IPS DF 6.9 (cell line): ENCODE measurements at places on chromosomes 13 and 19.
A peak's percentile ranks its signal among the peaks of the same experiment; 100 is the strongest.

DNA sequence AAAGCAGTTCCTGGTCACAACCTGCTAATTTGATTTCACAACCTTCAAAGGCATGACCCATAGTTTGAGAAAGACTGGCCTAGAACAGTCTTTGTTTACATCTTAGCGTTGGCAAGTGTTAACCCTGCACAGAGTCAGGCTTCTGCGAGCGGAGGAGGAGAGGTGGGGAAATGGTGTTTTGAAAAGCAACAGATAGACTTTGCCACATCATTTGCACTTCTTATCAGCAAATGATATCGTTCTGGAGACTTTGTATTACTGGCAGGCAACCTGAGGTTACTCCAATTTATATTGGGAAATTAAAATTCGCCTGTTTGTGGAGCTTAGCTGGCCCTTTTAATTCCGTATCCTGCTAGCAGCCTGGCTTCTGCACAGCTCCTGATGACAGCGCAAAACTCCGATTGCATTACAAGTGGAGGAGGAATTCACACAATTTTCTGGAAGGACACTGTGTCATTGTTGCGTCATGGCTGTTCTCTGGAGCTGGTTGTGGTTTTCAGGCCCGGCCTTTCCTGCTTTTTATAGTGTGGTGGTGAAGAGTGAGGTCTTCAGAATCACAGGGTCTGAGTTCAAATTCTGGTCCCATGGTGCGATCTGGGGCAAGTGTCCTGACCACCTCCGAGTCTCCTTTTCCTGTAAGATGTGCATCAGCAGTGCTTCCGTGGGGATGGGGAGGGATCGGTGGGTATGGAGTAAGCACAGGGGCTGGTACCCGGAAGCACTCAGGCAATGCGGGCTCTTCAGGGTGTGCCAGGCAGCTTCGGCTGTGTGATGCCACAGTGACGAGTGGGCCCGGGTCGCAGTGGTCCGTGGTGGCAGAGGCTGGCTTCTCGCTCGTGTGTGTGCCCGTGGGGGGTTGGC lies 49.1 kb upstream of the EHD2 start:
- DNase-seq, result no peak

GRCh38 chr13:105616333-105617075 lies 919.0 kb downstream of the EFNB2 start:
- DNase-seq, result no peak

- no peak for DNase-seq
These were observed 145.7 kb downstream of the MIPEP start for GRCh38 chr13:23743278-23744076.

- DNase-seq, result no peak
These were observed 58.2 kb downstream of the GJA3 start for GRCh38 chr13:20102525-20103180.

- no peak for DNase-seq
These were observed 45.3 kb downstream of the SLAIN1 start for GRCh38 chr13:77742801-77743200.

- DNase-seq, result peak; percentile 67
These were observed at the start of gene ARID3A for GRCh38 chr19:925526-926322. TSS of gene ARID3A (plus strand) at chr19:926035. CDS start at chr19:929529, 3,494 bp downstream.

- no peak for DNase-seq
These were observed 146.5 kb downstream of the PCCA start for GRCh38 chr13:100235311-100235901.

- no peak for DNase-seq
These were observed 5.6 kb upstream of the CD33 start for GRCh38 chr19:51219307-51219706.

DNA sequence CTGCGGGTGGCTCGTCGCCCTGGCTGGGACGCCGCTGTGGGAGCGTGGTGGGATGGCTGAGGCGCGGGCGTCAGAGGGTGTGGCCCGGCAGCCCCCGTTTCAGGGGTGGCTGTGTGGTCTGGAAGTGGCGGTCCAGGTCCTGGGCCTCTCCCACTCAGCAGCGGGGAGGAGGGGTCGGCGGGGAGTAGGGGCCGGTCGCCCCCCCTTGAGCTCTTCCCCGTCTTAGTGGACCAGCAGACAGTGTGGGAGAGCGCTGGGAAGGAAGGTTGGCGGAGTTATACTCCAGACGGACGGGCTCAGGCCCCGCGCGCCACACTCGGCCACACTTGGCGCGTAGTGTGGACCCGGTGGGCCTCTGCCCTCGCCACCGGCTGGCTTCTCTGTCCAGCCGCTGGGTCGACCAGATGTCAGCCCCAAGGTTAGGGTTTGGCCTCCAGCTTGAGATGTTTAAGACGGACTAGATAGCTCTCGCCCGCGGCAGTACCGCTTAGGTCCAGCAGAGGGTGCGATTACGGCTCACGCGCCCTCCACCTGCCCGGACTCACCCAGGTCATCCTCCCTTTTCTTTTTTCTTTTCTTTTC lies 21.7 kb upstream of the ZNF429 start:
- peak; percentile 76 for DNase-seq

DNA sequence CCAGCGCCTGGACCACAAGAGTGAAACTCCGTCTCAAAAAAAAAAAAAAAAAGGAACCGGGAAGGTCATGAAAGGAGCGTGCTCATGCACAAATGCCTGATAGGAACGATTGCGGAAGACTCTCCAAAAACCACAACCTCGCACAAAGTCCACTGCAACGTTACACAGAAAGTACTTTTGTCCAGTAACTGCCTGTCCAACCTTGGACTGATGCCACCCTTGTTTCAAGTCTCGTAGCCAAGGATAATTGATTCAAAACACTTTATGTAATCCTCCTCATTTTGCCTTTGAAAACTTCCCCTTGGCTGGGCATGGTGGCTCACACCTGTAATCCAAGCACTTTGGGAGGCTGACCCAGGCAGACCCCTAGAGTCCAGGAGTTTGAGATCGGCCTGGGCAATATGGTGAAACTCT lies 13.7 kb downstream of the LGALS7 start:
- no peak for DNase-seq

DNA sequence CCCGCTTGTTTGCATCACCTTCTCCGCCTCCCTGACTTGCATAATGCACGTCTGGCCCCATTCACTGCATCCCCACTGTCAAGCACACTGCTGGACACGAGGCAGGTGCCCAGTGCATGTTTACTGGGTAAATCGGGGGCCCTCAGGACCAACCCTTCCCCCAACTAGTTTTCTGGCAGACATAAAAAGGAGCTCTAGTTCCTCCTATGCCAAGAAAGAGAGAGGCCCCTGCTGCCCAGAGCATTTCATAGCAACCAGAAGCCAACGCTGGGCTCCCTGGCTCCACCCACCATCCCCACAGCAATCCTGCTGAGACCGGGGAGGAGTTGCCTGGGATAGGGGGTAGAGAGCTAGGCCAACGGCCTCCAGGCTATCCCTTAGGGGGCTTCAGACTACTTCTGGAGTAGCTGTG lies 23.2 kb downstream of the ANKRD27 start:
- no peak for DNase-seq

- no peak for DNase-seq
These were observed 867 bp downstream of the ZNF546 start for GRCh38 chr19:39997638-39998216.

DNA sequence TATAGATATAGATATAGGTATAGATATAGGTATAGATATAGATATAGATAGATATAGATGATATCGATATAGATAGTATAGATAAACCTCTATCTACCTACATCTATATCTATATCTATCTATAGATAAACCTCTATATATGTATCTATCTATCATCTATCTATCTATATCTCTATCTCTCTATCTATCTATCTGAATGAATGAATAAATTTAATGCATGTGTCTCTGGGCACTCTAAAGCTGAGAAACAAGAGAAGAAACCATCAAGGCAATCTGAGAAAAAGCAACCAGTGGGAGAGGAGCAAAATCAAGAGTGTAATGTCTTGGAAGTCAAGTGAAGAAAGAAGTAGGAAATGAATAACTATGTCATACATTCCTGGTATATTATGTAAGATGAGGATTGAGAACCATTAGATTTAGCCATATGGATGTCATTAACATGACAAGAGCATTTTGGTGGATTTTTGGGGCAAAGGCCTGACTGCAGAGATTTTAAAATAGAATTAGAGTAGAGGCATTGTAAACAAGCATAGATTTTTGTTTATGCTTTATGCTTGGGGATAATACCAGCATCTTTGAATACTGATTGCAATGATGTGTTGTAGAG lies 1262.7 kb upstream of the MIR17HG start:
- no peak for DNase-seq

DNA sequence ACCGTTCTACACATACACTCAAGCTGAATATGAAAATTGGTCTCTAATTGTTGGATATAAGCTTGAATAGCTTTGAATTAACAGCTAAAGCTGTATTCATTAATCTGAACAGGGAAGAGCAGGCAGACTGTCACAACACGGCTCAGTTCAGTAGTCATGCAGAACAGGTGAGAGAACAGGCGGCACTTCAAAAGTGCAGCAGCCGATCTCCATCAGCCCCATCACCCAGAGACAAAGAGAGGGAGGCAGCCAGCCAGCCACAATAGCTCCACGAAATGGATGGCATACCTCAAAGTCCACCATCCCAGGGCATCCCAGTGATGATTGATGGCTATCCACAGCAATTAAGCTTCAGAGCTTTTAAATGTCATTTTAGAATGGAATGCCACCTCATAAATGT lies 419.2 kb downstream of the OLFM4 start:
- no peak for DNase-seq

- DNase-seq, result no peak
These were observed 48.1 kb downstream of the FBN3 start for GRCh38 chr19:8101311-8101710.

DNA sequence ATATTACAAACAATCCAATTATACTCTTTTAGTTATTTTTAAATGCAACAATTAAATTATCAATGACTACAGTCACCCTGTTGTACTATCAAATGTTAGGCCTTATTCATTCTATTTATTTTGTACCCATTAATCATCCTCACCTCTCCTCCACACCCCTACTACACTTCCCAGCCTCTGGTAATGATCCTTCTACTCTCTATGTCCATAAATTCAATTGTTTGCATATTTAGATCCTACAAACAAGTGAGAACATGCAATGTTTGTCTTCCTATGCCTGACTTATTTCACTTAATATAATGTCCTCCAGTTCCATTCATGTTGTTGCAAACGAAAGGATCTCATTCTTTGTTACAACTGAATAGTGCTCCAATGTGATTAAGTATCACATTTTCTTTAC lies 1414.6 kb downstream of the SLITRK1 start:
- DNase-seq, result no peak

DNA sequence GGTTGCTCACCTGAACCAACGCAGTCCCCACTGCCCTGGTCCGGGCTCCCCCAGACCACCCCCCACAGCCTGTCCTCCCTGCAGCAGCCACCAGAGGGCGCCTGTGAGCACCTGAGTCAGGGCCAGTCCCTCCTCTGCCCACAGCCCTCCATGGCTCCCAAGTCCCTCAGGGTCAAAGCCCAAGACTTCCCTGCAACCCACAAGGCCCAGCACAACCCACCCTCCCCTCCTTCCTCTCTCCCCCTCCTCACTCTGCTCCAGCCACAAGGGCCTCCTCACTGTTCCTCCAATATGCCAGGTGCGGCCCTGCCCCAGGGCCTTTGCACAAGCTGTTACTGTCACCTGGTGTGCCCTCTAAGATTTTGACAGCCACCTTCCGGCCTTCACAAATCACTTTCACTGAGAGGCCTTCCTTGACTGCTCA lies 10.9 kb downstream of the GNA15 start:
- no peak for DNase-seq

- no peak for DNase-seq
These were observed 80.3 kb upstream of the FLT1 start for GRCh38 chr13:28575200-28575599.

- no peak for DNase-seq
These were observed 44.8 kb downstream of the ANKRD10 start for GRCh38 chr13:110869805-110870706.

DNA sequence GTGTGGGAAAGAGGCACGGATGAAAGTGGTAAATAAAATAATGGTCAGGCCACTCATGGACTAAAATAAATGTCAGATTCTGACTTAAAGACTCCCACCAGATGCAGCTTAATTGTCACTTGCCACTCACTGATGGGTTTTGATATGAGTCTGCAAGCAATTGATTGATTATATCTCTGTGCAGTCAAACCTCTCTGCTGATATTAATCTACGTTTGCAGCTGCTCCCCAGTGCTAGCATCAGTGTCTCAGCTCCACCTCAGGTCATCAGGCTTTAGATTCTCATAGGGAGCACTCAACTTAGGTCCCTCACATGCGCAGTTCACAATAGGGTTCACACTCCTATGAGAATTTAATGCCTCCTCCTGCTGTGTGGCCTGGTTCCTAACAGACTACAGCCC lies 195.3 kb downstream of the B3GLCT start:
- DNase-seq, result no peak

GRCh38 chr19:10006335-10006708 lies 4.0 kb downstream of the COL5A3 start:
- DNase-seq, result no peak

GRCh38 chr19:3065675-3066357 lies 3.5 kb upstream of the TLE5 start:
- DNase-seq, result no peak

- no peak for DNase-seq
These were observed 1.9 kb upstream of the LMTK3 start for GRCh38 chr19:48513289-48514122.

DNA sequence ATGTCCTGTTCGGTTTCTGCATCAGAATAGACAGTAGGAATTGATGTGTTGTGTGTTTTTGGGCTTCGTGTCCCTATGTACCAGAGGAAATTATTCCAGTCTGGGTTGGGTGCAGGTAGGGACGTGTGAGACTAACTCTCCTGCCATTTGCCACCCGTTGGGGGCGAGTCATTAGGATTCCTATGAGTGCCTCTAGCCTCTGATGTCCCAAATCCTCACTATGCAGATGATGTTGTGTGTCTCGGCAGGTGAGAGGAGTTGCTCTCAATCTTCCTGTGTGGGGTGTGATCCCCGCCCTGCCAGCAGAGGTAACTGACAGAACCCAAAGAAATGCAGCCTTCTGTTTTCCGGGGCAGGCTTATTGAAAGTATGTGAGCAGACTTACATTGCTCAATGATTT lies 31.2 kb upstream of the ZNF331 start:
- DNase-seq, result no peak

- DNase-seq, result no peak
These were observed 10.9 kb downstream of the FXYD5 start for GRCh38 chr19:35165200-35166058.

- peak; percentile 83 for DNase-seq
These were observed 977 bp upstream of the EFNB2 start for GRCh38 chr13:106536244-106537034.

- no peak for DNase-seq
These were observed 43.9 kb downstream of the GAS6 start for GRCh38 chr13:113819731-113820715.

DNA sequence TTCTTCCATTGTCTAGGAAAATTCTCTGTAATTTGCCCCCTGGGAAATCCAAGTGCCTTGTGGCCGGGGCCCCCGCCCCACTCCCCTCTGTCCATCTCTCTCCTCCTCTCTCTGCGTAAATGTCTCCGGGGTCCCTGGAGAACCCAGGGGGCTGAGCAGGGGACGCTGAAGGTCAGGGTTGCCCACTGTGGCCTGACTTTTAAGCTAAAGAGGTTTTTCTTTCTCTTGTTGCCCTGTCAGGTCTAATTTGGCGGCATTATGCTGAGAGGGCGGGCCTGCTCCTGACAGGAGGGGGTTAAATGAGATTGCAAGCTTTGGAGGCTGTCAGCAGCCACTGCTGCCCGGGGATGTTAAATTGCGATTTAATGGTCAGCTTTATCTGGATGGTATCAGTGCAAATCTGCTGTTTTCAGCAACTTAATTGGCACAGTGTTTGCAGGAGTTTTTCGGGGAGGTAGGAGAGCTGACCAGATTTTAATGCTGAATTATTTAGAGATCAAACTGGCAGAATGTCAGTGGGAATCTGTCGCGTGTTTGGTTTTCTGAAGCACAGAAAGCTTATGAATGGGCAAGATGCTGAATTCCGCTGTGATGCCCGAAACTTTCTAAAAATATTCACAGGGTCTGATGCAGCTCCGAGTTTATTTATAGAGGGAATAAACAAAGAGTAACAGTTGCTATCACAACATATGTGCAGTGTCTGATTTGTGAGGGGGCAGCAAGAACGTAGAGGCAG lies 93.2 kb upstream of the SOX1 start:
- DNase-seq, result no peak
